CD4-positive, alpha-beta T cell treated with Interleukin-4 for 1 hour (primary cell): ENCODE measurements at places on chromosomes 13 and 19.

GRCh38 chr19:7463575-7463974, 25.3 kb downstream of the PEX11G start:
- no peak for DNase-seq

DNA sequence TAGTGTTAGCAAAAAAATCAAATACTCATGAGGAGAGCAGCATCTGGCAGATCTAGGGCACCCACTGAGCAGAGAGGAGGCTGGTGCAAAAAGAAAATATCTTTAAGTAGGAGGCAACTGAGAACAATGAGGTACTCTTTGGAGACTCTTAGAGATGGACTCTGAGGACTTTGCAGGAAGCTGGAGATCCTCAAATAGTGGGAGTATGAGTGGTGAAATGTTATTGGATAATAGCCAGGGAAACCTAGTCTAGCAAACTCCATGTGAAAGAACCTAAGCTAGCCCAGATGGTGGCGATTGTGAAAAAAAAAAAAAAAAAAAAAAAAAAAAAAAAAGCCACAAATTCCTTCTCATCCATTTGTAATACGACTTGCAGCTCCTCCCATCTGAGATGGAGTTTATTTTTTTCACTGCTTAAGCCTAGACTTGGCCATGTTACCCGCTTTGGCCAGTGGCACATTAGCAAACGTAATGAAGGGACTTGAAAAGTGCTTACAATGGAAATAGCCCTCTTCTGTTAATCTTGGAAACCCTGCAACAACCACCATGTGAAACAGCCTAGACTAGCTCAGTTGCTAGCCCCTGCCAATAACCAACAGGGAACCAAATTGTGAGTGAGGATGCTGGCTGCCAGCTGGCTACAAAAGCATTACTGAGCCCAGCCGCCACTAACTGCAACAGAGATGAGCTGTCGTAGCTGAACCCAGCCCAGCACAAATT, 476.2 kb downstream of the KLF12 start:
- no peak for DNase-seq

- no peak for DNase-seq
Observed at GRCh38 chr13:27182844-27183497, 11.4 kb upstream of the USP12 start.

- no peak for DNase-seq
Observed at GRCh38 chr13:60348097-60348496, 48.9 kb upstream of the TDRD3 start.

GRCh38 chr13:74166261-74167004, 32.2 kb upstream of the KLF12 start:
- DNase-seq: no peak
